Hepatic stellate cell (primary cell): ENCODE measurements at places on chromosomes 2 and 18.

DNA sequence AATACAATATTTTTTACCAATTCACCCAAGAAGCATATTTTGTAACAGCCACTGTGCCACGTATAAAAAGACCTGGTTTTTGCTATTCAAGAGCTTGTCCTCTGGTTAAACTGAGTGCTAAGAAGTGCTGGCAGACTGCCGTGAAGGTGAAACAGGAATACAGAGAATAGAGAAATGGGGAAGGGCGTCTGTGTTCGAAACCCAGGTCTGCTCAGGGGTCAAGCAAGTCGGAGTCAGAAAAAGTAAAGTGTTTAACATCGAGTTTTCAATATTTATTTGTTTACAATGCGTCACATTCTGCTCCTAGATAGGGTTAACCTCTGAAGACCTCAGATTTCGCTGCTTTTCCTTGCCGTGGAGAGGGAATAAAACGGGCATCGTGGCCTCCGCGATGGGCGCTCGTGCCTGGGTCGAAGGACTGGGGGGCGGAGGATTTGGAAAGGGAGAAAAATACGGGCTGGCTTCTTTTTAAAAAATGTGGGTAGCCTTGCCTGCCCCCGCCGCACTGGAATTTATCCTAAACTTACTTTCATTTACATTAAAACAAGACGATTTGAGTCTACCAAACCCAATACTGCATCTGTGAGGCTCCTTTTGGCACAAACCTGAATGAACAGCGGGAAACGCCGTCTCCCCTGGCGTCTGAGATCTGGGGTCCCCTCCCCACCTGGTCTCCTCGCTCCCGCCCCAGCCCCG lies 1.1 kb upstream of the SNTG2 start:
- DNase-seq, result no peak

GRCh38 chr18:43539862-43540261 lies 262.6 kb upstream of the SYT4 start:
- peak; percentile 31 for DNase-seq

DNA sequence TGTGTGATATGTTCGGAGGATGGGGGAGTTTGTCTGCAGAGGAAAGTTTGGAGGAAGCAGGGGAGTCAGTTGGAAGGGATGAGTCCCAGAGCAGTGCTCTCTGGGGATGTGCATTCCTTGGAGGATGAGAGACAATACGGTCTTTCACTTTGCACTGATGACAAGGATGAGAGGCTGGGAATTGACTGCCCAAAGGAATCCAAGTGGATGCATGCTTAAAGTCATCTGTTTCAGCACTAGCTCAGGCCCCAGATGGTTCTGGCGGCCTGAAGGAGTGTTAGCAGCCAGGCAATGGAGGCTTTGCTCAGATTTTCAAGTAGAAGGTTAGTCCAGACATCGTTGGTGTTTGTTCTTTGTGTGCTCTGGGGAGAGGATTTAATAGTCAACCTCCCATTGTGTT lies 100.2 kb downstream of the CRIM1 start:
- DNase-seq, result no peak

GRCh38 chr2:23695214-23695889 lies 231.6 kb downstream of the ATAD2B start:
- no peak for DNase-seq

DNA sequence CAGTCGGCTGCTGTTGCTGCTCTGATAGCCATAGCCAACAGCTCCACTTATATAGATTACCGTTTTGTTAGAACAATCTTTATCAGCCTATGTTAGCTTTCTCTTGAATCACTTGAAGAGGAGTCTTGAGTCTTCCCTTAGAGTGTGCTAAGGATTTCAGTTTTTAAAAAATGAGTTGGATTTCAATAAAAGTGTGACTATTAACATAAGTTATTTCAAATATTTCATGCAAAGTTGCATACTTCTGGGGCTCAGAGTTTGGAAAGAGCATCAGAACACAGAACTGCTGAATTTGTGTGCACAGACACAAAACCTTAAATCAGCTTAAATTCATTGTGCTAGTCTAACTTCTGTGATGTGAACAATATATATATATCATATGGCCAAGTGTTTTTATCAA lies 174.7 kb downstream of the MTX2 start:
- DNase-seq, result no peak

DNA sequence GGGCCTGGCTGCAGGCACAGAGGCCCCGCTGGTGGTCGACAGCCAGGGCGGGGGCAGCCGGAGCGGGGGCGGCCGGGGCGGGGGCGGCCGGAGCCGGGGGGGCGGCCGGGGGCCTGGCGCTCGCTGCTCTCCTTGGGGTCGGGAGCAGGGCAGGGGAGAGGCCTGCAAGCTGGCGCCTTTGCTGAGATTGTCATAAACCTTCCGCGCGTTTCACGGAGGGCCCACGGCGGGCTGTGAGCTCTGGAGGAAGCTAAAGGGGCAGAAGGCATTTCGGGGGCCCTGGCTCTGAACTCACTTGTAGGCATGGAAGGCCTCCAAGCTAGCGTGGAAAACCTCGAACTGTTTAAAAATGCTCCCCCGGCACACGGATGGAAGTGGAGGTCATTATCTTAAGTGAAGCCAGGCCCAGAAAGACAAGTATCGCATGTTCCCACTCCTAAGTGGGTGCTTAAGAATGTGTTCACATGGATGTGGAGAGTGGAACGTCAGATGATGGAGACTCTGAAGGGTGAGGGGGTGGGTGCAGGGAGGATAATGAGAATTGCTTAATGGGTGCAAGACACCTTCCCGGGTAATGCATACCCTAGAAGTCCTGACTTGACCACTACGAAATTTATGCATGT lies 629 bp downstream of the PRELID3A start:
- DNase-seq, result no peak

- peak; percentile 19 for DNase-seq
Observed at GRCh38 chr18:70195852-70196434, 9.5 kb downstream of the RTTN start.

GRCh38 chr2:90069290-90069894 lies 1377.9 kb downstream of the RPIA start:
- DNase-seq, result peak; percentile 25

GRCh38 chr2:106858810-106859209 lies 27.2 kb downstream of the ST6GAL2 start:
- DNase-seq, result no peak

DNA sequence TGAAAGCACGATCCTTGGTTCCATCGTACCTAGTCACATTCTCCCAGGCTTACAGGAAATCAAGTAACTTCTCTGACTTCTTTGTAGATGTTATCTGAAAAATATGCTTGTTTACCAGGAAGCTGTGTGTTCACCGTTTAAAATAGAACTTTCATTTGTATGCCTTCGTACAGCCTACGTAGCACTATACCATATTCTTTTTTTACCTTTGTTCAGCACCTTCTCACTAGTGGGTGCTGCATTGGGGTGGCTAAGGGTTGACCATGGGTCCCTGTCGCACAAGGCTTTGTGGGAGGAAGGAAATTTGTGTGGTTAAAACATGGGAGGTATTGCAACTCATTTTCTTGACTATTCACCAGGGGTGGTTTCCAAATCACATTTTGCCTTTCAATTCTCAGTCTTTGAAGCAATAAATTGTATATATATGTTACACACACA lies 16.6 kb downstream of the MALT1 start:
- DNase-seq, result no peak

- peak; percentile 40 for DNase-seq
Observed at GRCh38 chr2:85702172-85702571, 8.0 kb downstream of the GNLY start.

GRCh38 chr18:54647176-54647575 lies 56.1 kb downstream of the DYNAP start:
- DNase-seq, result no peak

DNA sequence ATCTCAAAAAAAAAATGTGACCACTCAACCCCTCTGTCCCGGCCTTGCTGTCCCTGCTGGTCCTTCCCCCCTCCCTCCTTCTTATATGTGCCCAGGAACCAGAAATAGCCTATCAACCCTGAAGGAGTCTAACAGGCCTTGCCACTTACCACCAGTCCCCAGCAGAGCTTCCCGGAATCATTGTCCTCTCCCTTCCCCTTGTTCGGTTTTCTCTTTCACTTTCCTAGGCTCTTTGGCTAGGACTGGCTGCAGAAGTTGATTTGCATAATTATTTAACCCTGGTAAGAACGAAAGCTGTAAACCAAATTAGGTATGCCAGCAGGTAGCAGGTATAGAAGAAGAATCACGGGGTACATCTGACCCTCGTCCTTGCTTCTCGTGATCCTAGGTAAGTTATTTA lies 72.6 kb upstream of the ZNF532 start:
- no peak for DNase-seq

- DNase-seq, result no peak
Observed at GRCh38 chr2:98153481-98153880, 66.5 kb downstream of the VWA3B start.

GRCh38 chr2:118763797-118764196 lies 83.7 kb downstream of the EN1 start:
- DNase-seq, result peak; percentile 22

DNA sequence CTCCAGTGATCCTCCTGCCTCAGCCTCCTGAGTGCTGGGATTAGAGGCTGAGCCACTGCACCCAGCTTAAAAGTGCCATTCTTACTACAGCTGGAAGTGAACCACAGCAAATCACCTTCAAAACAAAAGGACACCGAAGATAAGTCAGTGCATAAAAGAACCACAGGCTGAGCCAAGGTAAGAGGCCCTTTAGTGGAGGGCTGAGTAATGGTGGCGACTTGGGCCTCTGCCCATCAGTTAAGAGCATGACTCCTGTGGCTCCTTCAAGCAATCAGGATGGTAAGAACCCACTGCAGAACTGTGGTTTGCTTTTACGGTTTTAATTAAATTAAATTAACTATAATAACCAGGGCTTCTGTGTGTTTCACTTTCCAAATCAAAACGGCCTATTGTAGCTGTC lies 75.1 kb downstream of the CTAGE1 start:
- DNase-seq, result no peak

- no peak for DNase-seq
Observed at GRCh38 chr2:47095349-47096020, 59.6 kb downstream of the STPG4 start.

DNA sequence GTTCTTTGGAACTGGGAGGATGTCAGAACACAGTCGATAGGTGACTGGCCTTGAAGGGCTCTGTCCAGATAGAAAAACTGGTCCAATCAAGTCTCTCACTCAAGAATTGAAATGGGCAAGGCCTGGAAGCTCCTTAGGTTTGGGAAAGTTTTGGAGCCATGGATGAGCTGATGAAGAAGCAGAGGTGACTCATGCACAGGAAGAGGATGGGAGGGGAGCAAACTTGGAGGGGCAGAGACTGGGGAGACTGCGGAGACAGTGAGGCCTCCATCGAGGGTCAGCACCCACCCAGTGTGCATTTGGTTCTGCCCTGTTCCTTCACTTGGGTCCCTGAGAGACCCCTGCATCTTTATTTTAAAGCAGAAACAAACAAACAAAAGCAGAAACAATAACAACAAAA lies 41.1 kb downstream of the SOWAHC start:
- no peak for DNase-seq
